ENCODE measurements at places on chromosomes 6 and 20. TPM values are rescaled to one million over a fixed set of nuclear protein-coding genes. Genes with fewer than 3 reads are reported as not detected.
A peak's percentile ranks its signal among the peaks of the same experiment; 100 is the strongest.

The RSPH4A gene
- 1.8 TPM for total RNA-seq

The HAO1 gene
- total RNA-seq, result not detected

The DYNLT2 gene
- total RNA-seq, result 1.9 TPM

GRCh38 chr20:50930139-50930975, 880 bp downstream of the ADNP start:
- peak overlapping the region; percentile 71 for H3K4me3 ChIP-seq
- H3K4me1 ChIP-seq, result peaks cover 3% of the 10 kb centered on the region
- peak overlapping the region; percentile 88 for H3K27ac ChIP-seq
- H3K27me3 ChIP-seq, result no peaks in the 10 kb centered on the region

- H3K27ac ChIP-seq, result no peak overlapping the region
- H3K4me3 ChIP-seq, result no peak overlapping the region
- no peaks in the 10 kb centered on the region for H3K27me3 ChIP-seq
- H3K4me1 ChIP-seq, result no peaks in the 10 kb centered on the region
These were observed 417.2 kb downstream of the RFPL4B start for GRCh38 chr6:112764377-112764776.

DNA sequence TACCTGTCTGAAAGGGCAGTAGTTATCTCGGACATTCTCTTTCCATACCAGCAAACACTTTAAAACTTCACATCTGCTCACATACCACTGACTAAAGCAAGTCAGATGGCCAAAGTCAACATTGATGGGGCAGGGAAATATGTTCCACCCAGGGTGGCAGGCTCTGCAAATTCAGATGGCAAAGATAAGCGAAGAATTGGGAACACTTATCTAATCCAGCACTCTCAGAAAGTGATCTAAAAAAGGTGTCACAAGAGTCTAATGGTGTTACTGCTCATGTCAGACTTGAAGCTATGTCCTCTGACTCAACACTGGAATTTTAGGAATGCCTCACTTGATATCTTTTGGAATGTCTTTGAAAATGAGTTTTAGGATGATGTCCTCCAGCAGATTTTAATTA, 1086.2 kb downstream of the KIF16B start:
- no peaks in the 10 kb centered on the region for H3K4me1 ChIP-seq
- H3K27me3 ChIP-seq, result no peaks in the 10 kb centered on the region
- H3K36me3 ChIP-seq, result no peaks in the 10 kb centered on the region
- DNase-seq, result no peak
- H3K4me3 ChIP-seq, result no peak overlapping the region
- H3K27ac ChIP-seq, result no peak overlapping the region

DNA sequence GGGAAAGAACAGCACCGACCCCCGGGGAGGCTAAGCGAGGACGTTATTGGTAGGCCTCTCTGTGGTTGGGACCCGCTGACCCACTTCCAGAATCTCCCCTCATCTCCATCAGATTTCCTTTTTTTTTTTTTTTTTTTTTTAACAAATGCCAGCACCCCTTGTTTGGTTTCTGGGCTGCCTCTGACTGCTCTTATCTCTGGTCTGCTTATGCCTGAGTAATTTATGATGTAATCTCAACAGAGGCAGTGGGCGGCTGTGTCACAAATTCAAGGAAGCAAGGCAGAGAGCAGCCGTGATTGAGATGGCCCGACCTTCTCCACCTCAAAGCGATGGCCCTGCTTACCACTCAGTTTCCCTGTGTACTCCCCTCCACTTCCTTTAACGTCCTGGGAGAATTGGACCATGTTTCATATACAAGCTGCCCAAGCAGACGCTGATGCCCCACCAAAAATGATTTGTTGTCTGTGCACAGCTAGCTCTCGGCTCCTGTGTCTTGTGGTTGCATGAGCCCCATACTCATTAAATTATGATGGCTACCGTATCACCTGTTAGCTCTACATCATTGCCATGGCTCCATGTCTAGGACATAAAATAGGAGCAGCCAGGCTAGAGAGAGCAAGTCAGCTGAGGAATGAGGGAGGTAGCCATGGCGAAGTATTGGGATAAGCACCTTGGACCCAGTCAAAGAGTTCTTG, 98.1 kb downstream of the ZNF217 start:
- no peak for DNase-seq
- no peaks in the 10 kb centered on the region for H3K36me3 ChIP-seq
- H3K4me3 ChIP-seq, result no peak overlapping the region
- no peaks in the 10 kb centered on the region for H3K27me3 ChIP-seq
- no peaks in the 10 kb centered on the region for H3K4me1 ChIP-seq

GRCh38 chr6:159989492-159990480, 20.9 kb downstream of the IGF2R start:
- H3K4me1 ChIP-seq, result no peaks in the 10 kb centered on the region
- H3K27me3 ChIP-seq, result no peaks in the 10 kb centered on the region
- H3K27ac ChIP-seq, result no peak overlapping the region

DNA sequence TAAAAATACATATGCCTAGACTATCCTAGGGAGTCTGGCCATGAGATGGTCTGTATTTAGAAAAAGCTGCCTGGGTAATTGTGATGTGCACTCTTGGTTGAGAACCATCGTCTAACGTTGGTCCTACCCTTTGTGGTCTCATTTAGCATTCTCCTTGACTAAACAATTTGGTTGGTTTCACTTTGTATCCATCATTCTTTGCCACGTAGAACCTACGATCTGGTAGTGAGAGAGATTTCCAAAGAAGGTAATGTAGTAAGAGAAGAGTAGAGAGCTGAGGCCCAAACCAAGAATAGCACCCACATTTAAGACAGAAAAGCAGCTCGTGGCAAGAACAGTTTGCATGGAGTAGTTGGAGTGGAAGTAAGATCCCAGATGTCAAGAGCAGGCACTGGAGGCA, 219.8 kb downstream of the TMEM200A start:
- H3K36me3 ChIP-seq, result no peaks in the 10 kb centered on the region
- H3K27me3 ChIP-seq, result no peaks in the 10 kb centered on the region
- no peak overlapping the region for H3K27ac ChIP-seq
- no peak overlapping the region for H3K4me3 ChIP-seq
- no peak for DNase-seq
- H3K4me1 ChIP-seq, result no peaks in the 10 kb centered on the region

- H3K4me3 ChIP-seq, result no peak overlapping the region
- no peak overlapping the region for H3K27ac ChIP-seq
- no peak for DNase-seq
- no peaks in the 10 kb centered on the region for H3K27me3 ChIP-seq
- no peaks in the 10 kb centered on the region for H3K4me1 ChIP-seq
- no peaks in the 10 kb centered on the region for H3K36me3 ChIP-seq
These were observed 1.3 kb upstream of the BPIFA2 start for GRCh38 chr20:33166533-33167113.

DNA sequence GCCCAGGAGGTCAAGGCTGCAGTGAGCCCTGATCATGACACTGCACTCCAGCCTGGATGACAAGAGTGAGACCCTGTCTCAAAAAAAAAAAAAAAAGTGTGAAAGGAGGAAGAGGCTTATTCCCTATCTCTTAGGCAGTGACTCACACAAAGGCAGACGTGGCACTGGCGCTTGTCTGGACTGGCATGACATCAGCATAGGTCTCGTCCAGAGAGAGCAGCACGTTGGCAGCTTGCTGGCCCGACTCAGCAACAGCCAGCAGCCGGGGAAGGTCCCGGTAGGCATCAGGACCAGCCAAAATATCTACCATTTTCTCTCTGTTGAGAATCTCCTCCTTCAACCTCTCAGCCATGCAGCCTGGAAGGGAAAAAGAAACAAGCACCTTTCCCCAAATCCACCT, 14.1 kb downstream of the CDK5RAP1 start:
- no peak overlapping the region for H3K27ac ChIP-seq
- no peaks in the 10 kb centered on the region for H3K27me3 ChIP-seq
- peaks cover 17% of the 10 kb centered on the region for H3K36me3 ChIP-seq
- no peaks in the 10 kb centered on the region for H3K4me1 ChIP-seq
- DNase-seq, result no peak
- no peak overlapping the region for H3K4me3 ChIP-seq

- no peak overlapping the region for H3K4me3 ChIP-seq
- DNase-seq, result no peak
- H3K4me1 ChIP-seq, result no peaks in the 10 kb centered on the region
- no peaks in the 10 kb centered on the region for H3K36me3 ChIP-seq
- H3K27ac ChIP-seq, result no peak overlapping the region
These were observed 26.0 kb upstream of the LIN28B start for GRCh38 chr6:104930939-104931338.

DNA sequence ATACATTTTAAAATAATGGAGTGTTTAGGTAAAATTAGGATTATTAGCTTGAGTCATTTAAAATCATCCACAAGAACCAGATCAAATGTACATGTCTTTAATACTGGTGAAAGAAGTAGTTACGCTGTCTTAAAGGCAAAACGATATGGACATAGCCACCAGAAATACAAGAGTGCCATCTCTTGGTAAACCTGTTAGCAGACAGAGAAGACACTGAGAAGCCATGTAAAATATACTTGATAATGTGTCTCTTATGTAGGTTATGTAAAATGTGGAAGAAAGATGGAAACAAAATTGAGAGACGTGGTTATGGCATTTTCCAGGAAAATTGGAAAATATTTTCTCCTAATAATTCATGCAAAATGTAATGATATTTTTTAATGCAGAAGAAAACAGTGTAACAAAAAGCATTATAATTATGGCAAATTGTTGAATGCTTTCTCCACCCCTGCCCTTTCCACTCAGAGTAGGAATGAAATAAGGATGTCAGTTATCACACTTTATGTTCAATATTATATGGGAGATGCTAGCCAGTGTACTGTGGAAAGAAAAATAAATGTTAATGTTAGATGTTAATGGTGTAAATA, 12.2 kb upstream of the SLC17A2 start:
- H3K4me1 ChIP-seq, result no peaks in the 10 kb centered on the region
- no peak overlapping the region for H3K27ac ChIP-seq
- no peaks in the 10 kb centered on the region for H3K36me3 ChIP-seq
- no peak overlapping the region for H3K4me3 ChIP-seq
- no peaks in the 10 kb centered on the region for H3K27me3 ChIP-seq
- DNase-seq, result no peak

DNA sequence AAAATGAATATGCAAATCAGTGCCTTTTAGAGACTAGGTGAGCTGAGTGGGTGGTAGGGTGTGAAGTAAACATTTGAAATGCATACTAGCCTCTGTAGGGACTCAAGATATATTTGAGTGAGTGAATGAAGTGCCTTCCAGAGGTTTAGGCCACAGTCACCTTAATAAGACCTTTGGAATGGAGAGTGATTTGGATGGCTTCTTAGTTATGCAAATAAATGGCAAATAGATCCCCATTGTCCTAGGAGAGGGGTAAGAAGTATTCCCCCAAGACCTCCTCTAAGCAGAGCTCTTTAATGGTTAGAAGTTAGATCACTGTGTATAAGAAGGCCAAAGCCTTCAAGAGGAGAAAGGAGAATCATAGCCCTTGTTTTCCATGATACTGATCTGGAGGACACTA, 47.8 kb upstream of the IMPG1 start:
- H3K4me1 ChIP-seq, result no peaks in the 10 kb centered on the region
- no peaks in the 10 kb centered on the region for H3K27me3 ChIP-seq
- no peak overlapping the region for H3K27ac ChIP-seq
- DNase-seq, result no peak
- H3K36me3 ChIP-seq, result no peaks in the 10 kb centered on the region

All from kidney (tissue), 22 donors.